IPS-NIHi11 (cell line): ENCODE measurements at places on chromosomes 5 and 9.

DNA sequence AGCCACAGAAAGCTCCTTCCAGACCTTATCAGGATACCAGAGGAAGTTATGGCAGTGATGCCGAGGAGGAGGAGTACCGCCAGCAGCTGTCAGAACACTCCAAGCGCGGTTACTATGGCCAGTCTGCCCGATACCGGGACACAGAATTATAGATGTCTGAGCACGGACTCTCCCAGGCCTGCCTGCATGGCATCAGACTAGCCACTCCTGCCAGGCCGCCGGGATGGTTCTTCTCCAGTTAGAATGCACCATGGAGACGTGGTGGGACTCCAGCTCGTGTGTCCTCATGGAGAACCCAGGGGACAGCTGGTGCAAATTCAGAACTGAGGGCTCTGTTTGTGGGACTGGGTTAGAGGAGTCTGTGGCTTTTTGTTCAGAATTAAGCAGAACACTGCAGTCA, 70.8 kb upstream of the ENTREP1 start:
- DNase-seq = no peak

- no peak for DNase-seq
These were observed 40.2 kb upstream of the PRDM12 start for GRCh38 chr9:130624154-130624553.

DNA sequence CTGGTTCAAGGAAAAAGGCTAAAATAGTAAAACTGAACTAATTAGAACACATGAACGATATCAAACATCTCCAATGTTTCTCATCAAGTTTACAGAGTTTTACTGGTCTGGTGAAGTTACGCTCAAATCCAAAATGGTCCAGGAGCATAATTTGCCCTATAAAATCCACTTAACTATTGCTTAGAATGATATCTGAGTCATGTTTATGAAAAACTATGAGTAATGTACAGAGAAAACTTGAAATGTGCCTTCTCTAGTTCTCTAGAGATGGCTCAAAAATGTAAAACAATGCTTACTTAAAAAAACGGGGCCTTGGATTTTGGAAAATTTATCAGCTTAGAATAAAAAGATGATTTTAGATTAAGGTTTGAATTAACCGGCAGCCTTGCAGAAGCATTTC, 108.1 kb downstream of the FBXW11 start:
- DNase-seq = no peak

GRCh38 chr5:68720884-68721610, 372.8 kb upstream of the SLC30A5 start:
- no peak for DNase-seq

GRCh38 chr5:153960269-153961215, 78.2 kb downstream of the FAM114A2 start:
- no peak for DNase-seq

DNA sequence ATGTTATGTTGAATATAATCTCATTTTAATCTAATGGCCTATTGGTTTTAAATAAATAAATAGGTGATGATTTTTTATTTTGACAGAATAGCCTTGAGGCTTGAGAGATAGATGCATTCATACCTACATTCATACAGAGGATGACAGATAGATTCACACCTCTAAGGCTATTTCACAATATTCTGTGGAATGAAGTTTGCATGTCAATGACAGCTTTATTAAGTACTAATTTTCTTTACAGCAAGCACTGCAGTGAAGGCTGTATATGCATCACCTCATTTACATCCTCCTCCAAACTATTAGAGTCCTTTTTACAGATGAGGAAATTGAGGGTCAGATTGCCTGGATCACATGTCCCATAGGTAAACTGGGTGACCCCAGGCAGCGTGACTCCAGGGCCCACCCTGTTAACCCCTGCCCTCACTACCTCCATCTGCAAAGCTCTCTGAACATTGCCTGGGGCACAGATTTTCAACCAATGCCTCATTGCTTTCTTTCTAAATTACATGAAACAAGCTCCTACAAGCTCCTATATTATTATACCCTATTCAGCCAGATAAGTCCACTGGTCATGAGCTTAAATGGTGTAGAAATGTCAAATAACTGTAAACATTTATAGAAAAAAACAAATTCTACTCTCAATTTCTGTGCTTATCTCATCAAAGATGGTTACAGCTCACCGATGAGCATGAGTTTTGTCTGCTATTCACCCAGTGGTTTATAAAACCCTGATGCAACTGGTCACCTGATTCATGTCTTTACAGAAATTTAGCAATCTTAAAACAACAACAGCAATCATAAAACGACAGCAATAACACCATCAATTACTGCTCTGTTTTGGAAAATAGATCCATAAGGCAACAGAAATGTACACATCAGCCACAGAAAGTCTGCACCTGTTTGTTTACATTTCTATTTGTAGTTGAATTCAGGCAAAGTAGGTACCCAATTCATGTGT, 338.0 kb downstream of the NSG2 start:
- DNase-seq = no peak

DNA sequence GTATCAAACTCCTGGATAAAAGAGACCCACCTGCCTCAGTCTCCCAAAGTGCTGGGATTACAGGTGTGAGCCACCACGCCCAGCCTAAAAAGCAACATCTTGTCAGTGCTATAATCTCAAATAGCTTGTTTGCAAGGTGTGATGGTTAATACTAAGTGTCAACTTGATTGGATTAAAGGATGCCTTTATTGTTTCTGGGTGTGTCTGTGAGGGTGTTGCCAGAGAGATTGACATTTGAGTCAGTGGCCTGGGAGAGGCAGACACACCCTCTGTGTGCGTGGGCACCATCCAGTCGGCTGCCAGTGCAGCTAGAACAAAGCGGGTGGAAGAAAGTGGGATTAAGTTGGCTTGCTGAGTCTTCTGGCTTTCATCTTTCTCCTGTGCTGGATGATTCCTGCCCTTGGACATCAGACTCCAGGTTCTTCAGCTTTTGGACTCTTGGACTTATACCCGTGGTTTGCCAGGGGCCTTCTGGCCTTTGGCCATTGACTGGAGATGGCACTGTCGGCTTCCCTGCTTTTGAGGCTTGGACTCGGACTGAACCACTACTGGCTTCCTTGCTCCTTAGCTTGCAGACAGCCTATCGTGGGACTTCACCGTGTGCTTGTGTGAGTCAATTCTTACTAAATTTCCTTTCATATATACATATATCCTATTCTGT, 28.1 kb downstream of the TARS1 start:
- DNase-seq = no peak

GRCh38 chr5:54471398-54471797, 15.9 kb downstream of the HSPB3 start:
- DNase-seq = no peak

DNA sequence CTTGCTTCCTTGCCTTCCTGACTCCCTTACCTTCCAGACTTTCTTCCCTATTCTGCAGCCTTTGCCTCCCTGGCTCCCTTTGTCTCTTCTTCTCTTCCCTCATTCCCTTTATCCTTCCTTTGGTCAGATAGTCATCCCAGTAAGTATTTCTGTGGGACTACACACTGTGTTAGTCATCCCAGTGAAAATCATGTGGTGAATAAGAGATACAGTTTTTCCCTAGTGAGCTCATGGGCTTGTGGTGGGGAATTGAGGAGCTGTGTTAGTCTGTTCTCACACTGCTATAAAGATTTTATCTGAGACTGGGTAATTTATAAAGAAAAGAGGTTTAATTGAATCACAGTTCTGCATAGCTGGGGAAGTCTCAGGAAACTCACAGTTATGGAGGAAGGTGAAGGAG, 109.8 kb upstream of the EDIL3 start:
- no peak for DNase-seq

DNA sequence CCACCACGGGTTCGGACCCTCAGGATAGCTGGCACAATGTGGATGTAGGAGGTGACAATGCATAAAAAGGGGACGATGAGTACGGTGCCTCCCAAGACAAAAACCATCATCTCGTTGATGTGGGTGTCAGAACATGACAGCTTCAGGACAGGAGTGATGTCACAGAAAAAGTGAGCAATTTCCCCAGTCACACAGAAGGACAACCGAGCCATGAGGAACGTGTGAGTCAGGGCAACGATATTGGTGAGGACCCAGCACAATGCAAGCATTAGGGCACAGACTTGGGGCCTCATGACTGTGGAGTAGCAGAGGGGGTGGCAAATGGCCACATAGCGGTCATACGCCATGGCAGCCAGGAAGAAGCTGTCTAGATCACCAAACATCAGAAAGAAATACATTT, 491 bp downstream of the OR1N1 start:
- DNase-seq = no peak

DNA sequence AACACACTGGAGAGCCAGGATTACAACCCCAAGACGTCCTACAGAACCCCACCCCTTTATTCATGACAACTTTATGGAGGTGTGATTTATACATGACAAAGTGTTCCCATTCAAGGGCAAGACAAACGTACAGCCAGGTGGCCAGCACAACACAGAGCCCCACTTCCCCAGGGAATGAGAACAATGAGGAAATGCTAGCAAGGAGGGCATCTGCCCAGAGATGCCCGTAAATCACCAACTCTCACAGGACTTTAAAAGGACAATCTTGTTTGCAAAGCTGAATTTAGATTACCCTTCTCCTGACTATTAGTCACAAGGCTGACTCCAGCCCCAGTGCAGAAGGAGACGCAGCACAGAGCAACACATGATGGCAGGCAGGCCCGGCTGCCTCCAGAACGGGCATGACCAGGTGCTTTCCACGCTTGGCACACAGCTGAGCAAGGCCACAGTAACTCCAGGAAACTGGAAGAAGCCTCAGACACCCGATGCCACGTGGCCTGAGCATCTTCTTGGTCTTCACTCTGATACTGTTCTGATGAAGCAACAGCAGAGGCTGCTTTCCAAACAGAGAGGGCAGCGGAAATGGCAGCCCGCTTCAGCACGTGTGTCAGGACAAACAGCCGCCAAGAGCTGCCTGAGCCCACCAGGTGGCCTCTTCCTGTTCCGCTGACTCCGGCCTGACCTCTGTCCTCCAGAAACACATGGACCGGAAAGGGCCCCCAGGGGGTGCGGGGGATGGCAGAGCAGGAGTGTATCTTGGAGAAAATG, 51.4 kb downstream of the ROR2 start:
- DNase-seq = peak; percentile 54

GRCh38 chr5:3104429-3105060, 353.1 kb upstream of the IRX2 start:
- no peak for DNase-seq

DNA sequence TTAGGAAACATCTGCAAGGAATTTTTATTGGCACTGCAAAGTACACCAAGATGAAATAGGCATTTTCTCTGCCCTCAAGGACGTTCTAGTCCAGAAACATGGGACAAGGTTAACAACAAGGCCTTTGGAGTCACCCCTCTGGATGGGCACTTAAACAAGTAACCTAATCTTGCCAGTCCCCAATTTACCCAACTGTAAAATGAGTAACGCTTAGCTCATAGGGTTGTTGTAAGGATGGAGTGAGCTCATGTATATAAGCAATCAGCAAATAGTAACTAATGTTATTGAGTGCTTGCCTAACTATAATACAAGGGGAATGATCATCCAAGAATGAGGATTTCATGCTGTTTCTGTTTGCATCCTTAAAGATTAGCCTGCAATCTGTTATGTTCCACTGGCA, 189.3 kb downstream of the PAPPA start:
- no peak for DNase-seq

GRCh38 chr5:178207183-178207916, 3.0 kb downstream of the HNRNPAB start:
- no peak for DNase-seq
